ENCODE measurements at places on chromosomes 4 and X.

GRCh38 chr4:107312366-107312765 lies 276.3 kb upstream of the DKK2 start:
- DNase-seq: no peak

- DNase-seq: no peak
These were observed 39.3 kb upstream of the HPGD start for GRCh38 chr4:174561560-174561959.

DNA sequence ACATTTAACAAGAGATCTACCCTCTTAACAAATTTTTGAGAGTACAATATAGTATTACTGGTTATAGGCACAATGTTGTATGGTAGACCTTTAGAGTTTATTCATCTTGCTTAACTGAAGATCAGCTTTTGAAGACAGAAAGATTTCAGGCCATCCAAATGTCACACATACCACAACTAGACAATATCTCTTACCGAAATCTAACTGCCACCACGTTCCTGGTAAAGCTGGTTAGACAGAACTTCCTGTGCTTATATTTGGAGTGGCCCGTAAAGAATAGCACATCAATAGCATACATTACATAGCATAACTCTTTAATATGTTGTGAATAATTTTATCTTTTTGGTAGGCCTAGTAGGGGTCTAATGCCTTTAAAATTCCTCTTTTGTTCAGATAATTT lies 29.8 kb upstream of the ARHGEF6 start:
- no peak for DNase-seq

GRCh38 chr4:17283251-17283650 lies 228.6 kb downstream of the QDPR start:
- no peak for DNase-seq

- peak; percentile 6 for DNase-seq
These were observed 522.5 kb upstream of the AGA start for GRCh38 chr4:177964693-177965168.

DNA sequence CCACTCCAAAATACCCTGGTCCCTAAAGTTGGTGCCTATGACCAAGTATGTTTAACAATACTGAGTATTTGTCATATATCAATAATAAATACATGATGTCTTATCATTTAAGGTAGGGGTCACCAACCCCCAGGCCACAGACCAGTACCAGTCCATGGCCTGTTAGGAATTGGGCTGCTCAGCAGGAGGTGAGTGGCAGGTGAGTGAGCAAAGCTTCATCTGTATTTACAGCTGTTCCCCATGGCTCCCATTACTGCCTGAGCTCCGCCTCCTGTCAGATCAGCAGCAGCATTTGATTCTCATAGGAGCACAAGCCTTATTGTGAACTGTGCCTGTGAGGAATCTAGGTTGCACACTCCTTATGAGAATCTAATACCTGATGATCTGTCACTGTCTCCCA lies 126.2 kb downstream of the HNRNPD start:
- no peak for DNase-seq

- DNase-seq: no peak
These were observed 130.1 kb downstream of the DCHS2 start for GRCh38 chr4:154361450-154361849.

All from HTR-8/SVneo (cell line).